Muscle of arm (tissue), 14 donors: ENCODE measurements at places on chromosomes 13 and 19. TPM values are rescaled to one million over a fixed set of nuclear protein-coding genes. Genes with fewer than 3 reads are reported as not detected.

DNA sequence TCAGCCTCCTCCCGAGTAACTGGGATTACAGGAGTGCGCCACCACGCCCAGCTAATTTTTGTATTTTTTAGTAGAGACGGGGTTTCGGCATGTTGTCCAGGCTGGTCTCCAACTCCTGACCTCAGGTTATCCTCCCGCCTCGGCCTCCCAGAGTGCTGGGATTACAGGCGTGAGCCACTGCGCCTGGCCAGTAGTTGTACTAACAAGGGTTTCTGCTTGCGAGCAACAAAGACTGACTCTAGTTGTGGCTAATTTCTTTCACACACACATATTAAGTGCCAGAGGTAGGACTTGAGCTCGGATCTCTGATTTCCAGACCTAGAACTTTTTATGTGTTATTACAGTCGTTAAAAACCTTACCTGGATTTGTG is 635 bp upstream of the PCCA start:
- no peak for DNase-seq

- DNase-seq, result no peak
Observed at GRCh38 chr13:105153611-105154010, 1381.9 kb downstream of the EFNB2 start.

- DNase-seq, result no peak
Observed at GRCh38 chr19:4849019-4849418, 17.5 kb upstream of the TICAM1 start.

DNA sequence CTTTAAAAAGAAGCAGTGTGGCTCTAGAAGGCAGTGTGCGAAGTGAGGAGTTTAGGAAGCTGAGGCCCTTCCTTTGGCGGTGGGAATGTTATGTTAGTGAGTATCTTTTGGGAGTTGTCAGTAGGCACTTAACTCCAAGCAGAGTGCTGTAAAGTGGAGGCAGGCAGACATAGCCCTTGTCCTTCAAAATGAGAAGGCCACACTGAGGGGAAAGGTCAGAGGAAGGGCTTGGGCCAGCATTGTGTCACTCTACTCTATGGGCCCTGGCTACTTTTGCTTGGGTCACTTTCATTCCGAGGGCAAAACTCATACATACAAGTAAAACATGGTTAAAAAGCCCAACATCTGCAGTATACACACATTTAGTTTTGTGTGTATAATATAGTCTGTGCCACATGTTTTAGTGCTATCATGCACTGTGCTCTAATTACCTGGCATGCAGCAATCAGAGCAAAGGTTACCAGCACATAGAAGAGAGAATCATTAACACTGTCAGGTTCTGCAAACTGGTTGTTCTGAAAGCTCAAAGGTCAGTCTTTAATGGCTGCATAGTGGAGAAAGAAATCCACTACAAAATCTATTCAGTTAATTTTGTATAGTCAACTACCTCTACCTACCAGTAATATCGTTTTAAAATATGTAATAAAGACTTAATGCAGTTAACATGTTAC is 64.4 kb downstream of the WASF3 start:
- DNase-seq, result no peak

- DNase-seq, result no peak
Observed at GRCh38 chr13:94667190-94667589, 45.2 kb downstream of the SOX21 start.

GRCh38 chr19:56316728-56317127 is 2.1 kb upstream of the ZSCAN5A start:
- DNase-seq, result no peak

DNA sequence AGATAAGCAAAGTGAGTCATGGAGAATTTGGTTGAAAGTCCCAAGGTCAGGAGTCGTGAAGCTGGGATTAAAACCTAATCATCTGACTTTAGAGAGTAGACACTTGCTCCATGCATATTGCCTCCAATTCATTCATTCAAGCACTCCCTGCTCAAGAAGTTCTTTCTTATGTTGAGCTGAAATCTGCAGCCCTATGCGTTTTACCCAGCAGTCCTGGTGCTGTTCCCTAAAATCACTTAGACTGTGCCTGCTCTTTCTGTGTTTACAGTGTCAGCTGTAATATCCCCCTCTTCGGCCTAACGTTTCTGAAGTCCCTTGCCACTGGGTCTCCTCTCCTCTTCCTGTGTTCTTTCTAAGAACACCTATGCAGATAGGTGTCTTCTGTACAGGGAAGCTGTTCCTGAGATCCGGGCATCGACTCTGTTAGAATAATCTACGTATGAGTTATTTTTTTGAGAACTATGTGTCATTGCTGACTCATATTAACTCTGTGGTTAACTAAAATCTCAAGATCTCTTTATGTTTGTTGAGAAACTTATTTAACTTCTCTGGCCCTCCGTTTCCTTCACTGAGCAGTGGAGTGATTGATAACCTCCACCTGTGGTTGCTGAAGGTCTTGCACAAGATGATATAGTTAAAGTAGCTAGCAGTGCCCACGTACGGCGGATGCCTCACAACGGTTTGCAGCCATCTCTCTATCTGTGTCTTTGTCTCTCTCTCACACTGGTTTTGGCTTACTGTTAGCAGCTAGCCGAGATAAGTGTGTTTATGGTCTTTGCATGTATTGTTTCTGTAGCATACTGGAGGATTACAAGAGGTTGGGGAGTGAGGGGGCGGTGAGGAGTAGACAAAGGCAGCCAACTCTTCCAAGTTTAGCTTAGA is 4.7 kb downstream of the ALOX5AP start:
- no peak for DNase-seq

DNA sequence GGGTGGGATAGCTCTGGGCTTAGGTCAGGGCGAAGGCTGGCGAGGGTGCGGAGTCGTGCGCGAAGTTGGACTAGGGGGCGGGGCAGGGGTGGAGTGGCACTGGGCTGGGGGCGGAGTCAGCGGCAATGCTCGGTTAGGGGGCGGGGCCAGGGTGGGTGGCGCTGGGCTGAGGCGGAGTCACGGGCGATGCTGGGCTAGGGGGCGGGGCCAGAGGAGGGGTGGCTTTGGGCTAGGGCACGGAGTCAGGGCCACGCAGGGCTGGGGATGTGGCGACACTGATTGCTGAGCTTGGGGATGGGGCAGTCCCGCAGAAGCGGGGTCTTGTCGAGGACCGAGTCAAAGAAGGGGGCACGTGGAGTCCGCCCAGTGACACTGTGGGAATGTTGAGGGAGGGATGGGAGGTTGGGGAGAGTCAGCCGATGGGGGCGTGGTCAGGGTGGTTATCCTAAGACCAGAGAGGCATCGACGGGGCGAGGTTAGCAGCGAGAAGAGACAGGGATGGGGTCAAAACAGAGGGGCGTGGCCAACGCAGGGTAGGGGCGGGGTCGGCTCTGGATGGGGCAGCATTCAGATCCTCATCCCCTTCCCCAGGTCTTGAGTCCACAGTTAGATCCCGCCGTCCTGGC is 8.7 kb downstream of the HOMER3 start:
- DNase-seq, result peak; percentile 46

- DNase-seq, result no peak
Observed at GRCh38 chr19:52191951-52192350, 2.1 kb downstream of the PPP2R1A start.

DNA sequence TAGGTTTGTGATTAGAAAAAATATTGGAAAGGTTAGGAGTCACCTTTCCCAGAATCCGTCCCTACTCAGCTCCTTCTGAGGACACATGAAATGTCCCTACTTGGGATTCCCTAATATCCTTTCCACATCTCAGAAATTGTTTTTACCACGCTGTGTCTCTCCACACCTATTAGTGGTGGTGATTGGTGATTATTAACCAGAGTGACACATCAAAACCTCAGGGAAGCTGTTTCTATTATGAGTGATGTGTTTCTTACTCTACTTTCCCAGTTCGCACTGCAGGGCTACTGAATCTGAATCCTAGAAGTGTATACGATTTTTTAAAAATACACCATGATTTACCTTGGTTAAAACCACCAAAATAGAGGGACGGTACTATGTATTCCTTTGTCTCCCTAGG is 460.8 kb downstream of the TBC1D4 start:
- no peak for DNase-seq

GRCh38 chr19:10209315-10209714 is 14.6 kb upstream of the DNMT1 start:
- no peak for DNase-seq

GRCh38 chr19:29945433-29945832 is 3.4 kb downstream of the URI1 start:
- no peak for DNase-seq

- DNase-seq, result no peak
Observed at GRCh38 chr19:28966737-28967399, 246.1 kb downstream of the UQCRFS1 start.

- no peak for DNase-seq
Observed at GRCh38 chr19:1130771-1131717, 27.2 kb downstream of the GPX4 start.

GRCh38 chr13:46113596-46113995 is 8.8 kb upstream of the CPB2 start:
- no peak for DNase-seq

- DNase-seq, result no peak
Observed at GRCh38 chr19:50512112-50512998, 1.4 kb downstream of the ASPDH start.

DNA sequence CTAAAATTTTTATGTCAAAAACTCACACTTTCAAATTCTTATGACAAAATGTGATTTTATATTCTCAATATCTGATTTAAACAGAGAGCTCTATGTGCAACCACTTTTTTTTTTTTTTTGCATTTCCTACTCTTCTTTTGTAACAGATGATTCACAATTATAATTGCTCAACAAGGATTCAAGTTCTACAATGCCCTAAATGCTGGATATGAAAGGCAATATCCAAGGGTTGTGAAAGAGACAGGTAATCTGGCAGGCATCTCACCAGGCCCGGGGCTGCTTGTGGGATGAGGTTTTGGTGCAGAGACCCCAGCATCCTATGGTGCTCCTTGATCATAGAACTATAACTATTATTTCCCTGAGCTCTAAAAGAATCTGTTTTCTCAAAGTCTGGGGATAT is 363.6 kb upstream of the NBEA start:
- DNase-seq, result no peak

DNA sequence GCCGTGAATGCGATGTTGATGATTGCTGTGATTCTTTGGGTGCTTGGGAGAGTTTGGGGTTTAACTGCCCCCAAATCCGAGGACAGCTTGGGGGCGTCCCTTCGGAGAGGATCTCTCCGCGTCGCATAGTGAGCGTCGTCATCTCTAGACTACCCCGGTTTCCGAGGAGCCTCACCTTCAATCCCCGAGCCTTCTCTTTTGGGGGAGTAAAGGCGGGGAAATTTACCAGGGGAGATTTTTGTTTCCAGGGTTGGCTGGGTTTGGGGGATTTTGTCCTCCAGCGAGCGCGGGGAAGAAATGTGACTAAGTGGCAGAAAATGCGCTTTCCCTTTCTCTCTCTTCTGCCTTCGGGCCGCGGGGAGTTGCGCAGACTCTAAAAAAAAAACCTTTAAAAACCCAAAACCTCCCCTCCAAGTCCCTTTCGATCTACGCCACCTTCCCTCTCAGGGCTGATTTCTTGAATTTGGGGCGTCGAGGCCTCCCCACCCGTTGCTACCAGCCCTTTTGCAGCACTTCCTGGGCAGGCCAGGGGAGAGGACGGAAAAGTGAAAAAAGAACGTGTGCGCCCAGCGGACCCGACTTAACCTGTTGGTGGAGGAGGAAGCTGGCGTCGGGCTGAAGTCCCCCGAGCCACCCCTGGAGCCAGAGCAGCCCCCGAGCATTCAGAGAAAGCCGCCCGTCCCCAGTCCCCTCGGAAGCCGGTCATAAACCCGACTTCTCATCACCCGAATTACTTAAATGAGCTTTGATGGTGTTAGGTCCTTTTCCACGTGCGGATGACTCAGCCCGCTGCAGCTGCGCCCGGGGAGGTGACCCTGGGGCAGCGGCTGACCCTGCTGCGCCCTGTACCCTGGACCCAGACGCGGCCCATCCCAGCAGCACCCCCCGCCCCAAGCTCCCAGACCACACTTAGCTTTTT is 17.7 kb downstream of the NFIX start:
- no peak for DNase-seq

DNA sequence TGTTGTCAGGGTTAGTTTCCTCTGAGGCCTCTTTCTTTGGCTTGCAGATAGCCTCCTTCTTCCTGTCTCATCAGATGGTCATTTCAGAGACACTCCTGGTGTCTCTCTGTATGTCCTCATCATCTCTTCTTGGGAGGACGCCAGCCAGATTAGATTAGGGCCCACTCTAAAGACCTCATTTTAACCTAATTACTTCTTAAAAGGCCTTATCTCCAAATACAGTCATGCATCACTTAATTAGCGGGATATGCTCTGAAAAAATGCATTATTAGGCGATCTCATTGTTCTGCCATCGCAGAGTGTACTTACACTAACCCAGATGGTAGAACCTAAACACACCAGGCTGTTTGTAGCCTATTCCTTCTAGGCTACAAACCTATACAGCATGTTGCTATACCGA is 89.0 kb downstream of the CDK8 start:
- DNase-seq, result no peak

DNA sequence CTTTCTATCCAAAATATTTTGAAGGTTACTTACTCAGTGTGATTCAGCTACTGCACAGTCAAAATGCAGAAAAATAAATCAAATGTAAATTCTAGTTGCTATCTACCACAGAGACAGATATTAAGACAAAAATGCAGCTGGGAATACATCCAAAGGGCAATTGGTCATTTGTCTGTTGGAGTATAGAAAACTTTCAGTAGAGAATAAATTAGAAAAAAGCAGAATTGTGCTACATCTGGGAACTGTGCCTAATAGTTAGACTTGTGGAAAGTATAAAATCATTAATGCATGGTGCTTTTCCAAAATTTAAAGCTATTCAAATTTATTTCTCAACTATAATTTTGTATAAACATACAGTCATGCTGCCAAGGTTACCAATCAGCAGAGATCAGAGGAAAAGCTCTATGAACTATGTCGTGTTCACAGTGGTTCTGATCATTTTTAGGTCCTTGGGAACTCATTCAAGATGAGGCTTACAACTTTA is 1635.8 kb downstream of the PCDH9 start:
- DNase-seq, result peak; percentile 68

GRCh38 chr13:18998389-18998788 is 183.2 kb downstream of the TUBA3C start:
- no peak for DNase-seq

Gene CDC37
- polyA plus RNA-seq, result 163 TPM

Gene ZSCAN1
- polyA plus RNA-seq, result 0.43 TPM

Gene RGCC
- polyA plus RNA-seq, result 22.1 TPM

Gene PRSS57
- not detected for polyA plus RNA-seq

Gene ZNF442
- 3.2 TPM for polyA plus RNA-seq

Gene ACTL9
- polyA plus RNA-seq, result not detected

Gene CFD
- polyA plus RNA-seq, result not detected

Gene TGFBR3L
- polyA plus RNA-seq, result not detected

Gene ZBTB32
- 0.45 TPM for polyA plus RNA-seq

Gene AXL
- polyA plus RNA-seq, result 30.8 TPM

Gene ADAMTSL5
- polyA plus RNA-seq, result 16.6 TPM

Gene KLF1
- not detected for polyA plus RNA-seq
